ENCODE measurements at places on chromosomes 12 and 14.

- no peak for DNase-seq
These were observed 70.7 kb downstream of the RASSF9 start for GRCh38 chr12:85765453-85765869.

GRCh38 chr14:56805992-56806727 lies 4.1 kb downstream of the OTX2 start:
- no peak for DNase-seq

DNA sequence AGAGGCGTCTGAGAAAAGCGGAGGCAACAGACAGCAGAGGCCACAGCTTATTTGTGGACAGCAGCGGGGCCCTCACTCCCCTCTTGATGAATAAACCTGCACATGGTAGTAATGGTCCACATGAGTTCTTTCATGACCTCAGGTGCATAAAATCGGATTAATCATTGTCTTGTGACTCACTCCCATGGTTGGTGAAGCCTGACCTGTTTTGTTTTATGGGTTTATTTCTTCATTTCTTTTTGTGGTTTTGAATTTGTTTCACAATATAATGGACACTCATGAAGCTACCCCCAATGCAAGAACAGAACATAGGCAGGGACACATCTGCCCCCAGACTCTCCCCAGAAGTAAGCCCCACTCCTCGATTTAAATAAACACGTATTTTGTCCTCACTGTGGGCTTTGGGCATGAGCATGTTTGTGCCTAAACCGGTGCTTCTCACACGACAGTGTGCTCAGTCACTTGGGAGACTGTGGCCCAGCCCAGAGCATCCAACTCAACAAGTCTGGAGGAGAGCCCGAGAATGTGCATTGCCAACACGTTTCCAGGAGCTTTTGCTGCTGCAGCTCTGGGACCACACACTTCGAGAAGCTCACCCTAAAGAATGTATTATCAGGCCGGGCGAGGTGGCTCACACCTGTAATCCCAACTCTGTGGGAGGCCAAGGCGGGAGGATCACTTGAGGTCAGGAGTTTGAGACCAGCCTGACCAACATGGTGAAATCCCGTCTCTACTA lies 116.1 kb downstream of the SCARB1 start:
- DNase-seq, result peak; percentile 88

GRCh38 chr12:90574676-90575075 lies 380.3 kb downstream of the CCER1 start:
- no peak for DNase-seq

GRCh38 chr12:1853716-1854115 lies 33.4 kb downstream of the LRTM2 start:
- no peak for DNase-seq

GRCh38 chr12:64273527-64274403 lies 51.7 kb upstream of the KICS2 start:
- DNase-seq, result no peak

DNA sequence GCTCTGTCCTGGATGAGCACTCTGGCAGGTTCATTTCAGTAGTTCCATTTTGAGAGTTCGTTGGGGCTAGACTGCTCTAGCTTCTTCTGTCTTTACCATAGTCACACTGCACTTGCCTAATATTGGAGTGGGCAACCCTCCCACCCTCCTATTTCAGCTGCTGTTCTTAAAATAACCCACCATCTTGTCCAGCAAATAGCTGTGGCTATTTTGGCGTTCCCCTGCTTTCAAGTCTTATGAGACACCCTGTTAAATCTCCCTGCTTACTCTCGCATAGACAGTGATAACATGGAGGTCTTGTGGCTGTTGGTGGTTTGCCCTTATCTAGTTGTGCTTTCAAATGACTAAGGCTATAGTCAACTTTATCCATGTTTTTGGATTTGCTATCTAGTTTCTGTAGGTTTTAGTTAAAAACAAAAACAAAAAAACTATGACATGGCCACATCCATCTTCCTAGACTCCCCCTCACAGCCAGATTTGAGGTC lies 65.5 kb downstream of the LRP6 start:
- DNase-seq, result no peak

- DNase-seq, result no peak
These were observed 45.5 kb downstream of the PAWR start for GRCh38 chr12:79645235-79645630.

GRCh38 chr12:4589941-4590340 lies 27.9 kb downstream of the DYRK4 start:
- DNase-seq, result peak; percentile 16

DNA sequence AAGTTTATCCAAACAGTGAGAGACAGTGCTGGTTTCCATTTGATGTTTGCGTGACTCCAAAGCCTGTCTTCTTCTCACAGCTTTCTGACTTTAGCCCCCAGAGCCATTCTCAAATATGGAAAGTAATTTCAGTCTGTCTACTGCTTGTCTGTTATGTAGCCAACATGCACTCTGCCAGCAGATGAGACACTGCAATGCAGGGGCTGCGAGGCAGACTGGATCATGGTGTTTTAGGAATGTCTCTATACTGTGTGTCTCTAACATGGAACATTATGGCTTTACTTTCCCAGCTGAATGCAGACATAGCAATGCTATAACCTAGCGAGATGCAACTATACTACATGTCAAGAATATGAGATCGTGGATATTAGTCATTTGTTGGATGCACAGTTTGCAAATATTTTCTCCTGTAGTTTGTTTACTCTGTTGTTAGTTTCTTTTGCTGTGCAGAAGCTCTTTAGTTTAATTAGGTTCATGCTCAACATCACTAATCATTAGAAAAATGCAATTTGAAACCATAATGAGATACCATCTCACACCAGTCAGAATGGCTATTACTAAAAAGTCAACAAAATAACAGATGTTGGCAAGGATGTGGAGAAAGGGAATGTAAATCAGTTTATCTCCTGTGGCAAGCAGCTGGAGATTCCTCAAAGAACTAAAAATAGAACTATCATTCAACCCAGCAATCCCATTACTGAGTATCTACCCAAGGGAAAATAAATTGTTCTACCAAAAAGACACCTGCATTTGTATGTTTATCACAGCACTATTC lies 235.8 kb upstream of the TMTC1 start:
- DNase-seq, result peak; percentile 17

GRCh38 chr14:104939666-104940410 lies 15.2 kb downstream of the PLD4 start:
- no peak for DNase-seq

- DNase-seq, result no peak
These were observed 43.8 kb upstream of the KTN1 start for GRCh38 chr14:55536204-55536708.

- no peak for DNase-seq
These were observed 479.3 kb downstream of the SLC16A7 start for GRCh38 chr12:60075091-60075490.

- DNase-seq, result no peak
These were observed 270.2 kb downstream of the ALG10B start for GRCh38 chr12:38586789-38587188.

DNA sequence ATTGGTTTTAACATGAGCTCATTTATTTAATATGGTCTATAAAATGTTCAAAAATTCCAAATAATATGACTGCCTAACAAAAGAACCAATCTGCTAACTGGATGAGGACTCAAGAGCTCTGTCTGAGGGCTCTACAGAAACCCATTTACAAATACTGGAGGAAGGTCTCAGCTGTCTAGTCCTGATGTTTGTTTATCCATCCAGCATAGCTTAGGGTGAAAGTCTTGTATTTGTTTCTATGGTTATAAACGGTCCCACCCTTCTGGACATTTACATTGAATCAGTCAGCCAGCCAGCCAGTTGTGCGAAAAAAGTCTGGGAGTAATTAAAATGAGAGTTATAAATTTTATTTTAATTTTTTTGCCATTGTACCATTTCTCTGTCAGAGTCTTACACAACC lies 220.7 kb downstream of the BMP4 start:
- no peak for DNase-seq

- DNase-seq, result no peak
These were observed 279.8 kb downstream of the SOX5 start for GRCh38 chr12:23669691-23670090.

DNA sequence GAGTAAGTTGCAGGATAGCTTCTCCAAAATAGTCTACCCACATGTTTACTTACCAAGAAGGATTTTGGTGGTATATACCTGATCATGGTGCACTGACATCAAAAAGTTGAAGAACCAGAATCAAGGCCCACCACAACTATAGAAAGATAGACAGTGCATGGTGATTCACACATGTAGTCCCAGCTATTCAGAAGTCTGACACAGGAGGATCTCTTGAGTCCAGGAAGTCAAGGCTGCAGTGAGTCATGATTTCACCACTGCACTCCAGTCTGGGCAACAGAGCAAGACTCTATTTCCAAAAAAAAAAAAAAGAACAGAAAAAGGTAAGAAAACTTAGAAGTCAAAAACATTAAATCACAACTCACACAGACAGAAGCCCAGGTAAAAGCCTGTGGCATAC lies 422.2 kb upstream of the FOXG1 start:
- DNase-seq, result peak; percentile 58

GRCh38 chr12:13433768-13434167 lies 237.2 kb downstream of the EMP1 start:
- no peak for DNase-seq

- DNase-seq, result no peak
These were observed 3.6 kb downstream of the CMKLR1 start for GRCh38 chr12:108335349-108336119.

- no peak for DNase-seq
These were observed 1.7 kb downstream of the RARG start for GRCh38 chr12:53230108-53230845.

- no peak for DNase-seq
These were observed 64.5 kb upstream of the MANSC4 start for GRCh38 chr12:27844366-27845090.

GRCh38 chr14:104237651-104238423 lies 99.5 kb downstream of the KIF26A start:
- no peak for DNase-seq

GRCh38 chr12:67681105-67681778 lies 32.7 kb downstream of the DYRK2 start:
- peak; percentile 93 for DNase-seq

GRCh38 chr12:120234643-120235368 lies 30.7 kb downstream of the PXN start:
- DNase-seq, result peak; percentile 99

DNA sequence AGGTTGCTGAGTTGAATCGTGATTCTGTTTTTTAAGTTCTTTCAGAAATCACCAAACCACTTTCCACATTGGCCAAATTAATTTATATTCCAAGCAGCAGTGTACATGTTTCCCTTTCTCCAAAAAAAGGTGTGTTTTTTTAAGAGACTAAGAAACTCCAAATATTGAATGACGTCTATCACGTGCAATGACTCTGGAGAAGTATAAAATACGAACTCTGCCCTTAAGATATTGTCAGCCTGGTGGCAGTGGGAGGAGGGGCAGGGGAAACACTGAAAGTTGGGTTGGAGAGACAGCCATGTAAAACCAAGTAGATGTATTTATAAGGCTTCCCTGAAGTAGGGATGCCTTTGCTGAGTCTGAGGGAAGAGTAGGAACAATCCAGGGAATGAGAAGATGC lies 50.1 kb upstream of the DHRS4 start:
- no peak for DNase-seq

DNA sequence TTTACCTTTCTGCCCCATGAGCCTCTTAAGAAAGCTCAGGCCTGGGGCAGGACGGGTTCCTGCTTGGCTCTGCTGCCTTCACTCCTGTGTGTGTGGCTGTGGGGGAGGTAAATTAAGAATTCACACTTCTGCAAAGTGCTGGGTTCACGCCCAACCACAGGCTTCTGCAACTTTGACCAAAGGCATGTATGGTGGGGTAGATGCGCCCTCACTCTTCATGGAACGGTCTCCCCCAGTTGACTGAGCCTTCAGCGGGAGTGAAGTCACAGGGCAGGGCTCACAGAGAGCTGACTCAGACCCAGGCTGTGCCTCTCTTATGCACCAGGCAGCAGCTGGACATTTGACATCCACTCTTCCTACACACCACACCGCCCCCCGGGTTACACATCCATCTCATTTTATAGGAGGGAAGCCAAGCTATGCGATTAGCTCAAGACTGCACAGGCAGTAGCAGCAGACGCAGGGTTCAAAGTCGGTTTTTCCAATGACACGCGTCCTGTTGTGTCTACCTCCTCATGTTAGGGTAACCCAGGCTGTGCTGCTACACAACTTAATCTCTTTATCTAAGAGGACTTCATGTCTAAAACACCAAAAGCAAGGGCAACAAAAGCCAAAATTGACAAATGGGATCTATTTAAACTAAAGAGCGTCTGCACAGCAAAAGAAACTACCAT lies 15.4 kb upstream of the BCL11B start:
- no peak for DNase-seq

GRCh38 chr14:101861464-101861863 lies 100.0 kb downstream of the PPP2R5C start:
- no peak for DNase-seq

- no peak for DNase-seq
These were observed 784.6 kb downstream of the LRFN5 start for GRCh38 chr14:42391146-42391834.

- no peak for DNase-seq
These were observed 746.5 kb downstream of the SLC6A15 start for GRCh38 chr12:84165998-84166571.

DNA sequence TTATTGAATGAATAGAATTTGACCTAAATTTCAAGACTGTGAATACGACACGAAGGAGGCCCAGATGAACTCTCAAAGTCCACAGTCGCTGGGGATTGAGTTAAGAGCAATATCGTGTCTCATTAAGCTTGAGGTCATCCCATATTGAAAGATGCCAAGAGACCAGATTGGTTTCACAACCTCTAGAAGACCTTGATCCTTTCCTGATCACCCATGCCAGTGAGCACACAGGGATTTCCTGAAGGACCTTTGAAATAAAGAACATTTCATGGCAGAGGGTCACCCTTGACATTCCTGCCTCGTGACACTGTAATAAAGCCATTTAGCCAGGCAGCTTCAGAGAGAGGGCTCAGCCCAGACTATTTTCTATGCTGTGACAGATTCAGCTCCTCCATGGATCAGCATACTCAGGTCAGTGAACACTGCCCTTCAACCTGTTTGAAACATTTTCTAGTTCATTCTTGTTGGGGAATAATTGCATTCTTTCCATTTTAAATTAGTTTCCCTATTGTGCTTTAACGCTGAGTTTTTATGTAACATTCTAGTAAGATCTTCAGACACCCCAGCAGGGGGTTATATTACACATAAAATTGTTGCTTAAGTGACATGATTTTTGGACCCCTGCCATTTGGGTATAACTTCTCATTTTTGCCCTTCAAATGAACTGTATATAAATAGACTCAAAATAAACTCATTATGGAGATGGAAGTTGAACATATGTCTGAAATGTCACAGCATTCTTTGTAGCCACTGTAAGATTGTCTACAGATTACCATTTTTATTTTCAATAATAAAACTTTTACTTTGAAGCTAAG lies 213.2 kb downstream of the C12orf50 start:
- no peak for DNase-seq

- DNase-seq, result no peak
These were observed 11.1 kb downstream of the CCDC62 start for GRCh38 chr12:122785503-122785902.

DNA sequence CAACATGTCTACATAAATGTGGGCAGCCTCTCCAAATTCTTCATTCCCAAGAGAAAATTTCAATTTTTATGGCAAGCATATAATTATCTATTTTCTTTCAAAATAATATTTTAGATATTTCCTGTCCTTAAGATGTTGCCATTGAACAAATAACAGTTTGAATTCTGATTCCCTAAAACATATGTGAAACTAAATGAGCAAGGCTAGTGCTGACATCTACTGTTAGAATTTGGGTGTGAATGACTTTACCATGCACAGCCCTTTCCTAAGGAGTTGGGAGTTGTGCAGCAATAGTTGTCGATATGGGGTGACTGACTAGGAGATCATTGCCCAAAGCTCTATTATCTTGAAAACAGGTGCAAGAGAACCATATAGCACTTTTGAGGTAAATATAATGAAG lies 108.2 kb upstream of the SLC38A4 start:
- DNase-seq, result peak; percentile 39

GRCh38 chr12:6106218-6106617 lies 18.3 kb downstream of the VWF start:
- no peak for DNase-seq
